RCC 7860 (cell line): ENCODE measurements at places on chromosomes 3 and 15.
A peak's percentile ranks its signal among the peaks of the same experiment; 100 is the strongest.

GRCh38 chr3:195352895-195353488 is 82.0 kb upstream of the XXYLT1 start:
- DNase-seq = peak; percentile 8

- no peak for DNase-seq
Measured at GRCh38 chr15:87570206-87570605, 686.3 kb downstream of the NTRK3 start.

DNA sequence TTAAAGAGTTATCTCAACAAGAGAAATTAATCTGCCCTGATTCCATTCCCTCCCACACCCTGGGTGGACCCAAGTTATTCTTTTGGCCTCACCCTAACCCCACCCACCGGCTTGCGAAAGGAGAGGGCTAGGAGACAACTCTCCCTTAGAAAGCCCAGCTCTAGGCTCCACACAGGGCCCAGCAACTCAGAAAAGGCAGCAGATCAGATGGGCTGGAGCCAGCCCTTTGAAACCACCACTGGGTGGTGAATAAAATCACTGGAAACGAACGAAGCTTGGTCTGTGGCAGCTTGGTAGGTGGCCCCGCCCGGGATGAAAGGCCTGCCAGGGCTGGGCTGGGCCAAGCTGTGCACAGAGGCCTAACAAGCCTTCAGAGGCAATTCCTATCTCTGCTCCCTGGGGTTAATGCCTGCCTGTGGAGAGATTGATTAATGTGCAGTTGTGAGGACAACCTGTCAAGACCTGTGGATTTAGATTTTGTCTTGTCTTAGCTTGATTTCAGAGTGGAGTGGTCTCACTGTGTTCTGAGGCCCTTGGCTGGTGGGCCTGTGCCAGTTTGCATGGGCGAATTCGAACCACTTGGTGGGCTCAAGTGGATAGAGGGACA is 38.8 kb downstream of the BHLHE40 start:
- peak; percentile 78 for DNase-seq

- DNase-seq = no peak
Measured at GRCh38 chr3:127544803-127545201, 45.7 kb downstream of the TPRA1 start.

- no peak for DNase-seq
Measured at GRCh38 chr15:38743147-38743546, 178.5 kb upstream of the RASGRP1 start.

DNA sequence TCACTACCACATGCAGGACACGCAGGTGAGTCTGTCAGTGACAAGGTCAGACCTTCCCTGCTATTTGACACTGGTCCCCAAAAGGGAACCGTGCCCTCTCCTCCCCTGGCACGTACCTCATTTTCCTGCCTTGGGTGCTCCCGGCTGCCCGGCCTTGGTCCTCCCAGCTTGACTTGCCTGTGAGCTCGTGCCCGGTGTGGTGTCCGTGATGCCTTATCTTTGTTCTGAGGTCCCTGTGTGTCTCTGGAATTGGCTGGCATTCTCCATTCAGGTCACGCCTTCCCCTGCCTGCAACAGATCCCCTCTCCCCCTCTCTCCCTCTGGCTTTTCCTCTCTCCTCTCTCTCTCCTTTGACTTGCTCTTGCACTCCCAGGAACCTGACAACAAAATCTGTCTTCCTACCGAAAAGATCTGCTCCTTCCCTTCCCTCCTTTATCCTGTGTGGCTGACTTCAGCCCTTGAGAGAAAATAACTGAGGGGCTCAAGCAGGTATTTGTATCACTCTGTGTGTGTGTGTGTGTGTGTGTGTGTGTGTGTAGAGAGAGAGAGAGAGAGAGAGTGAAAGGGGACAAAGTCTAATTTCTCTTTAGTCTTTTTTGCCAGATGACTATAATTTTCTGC is at the start of gene MASP1:
Gene MASP1, minus strand, starts transcription at position 226 of the 621 bp plus-strand sequence. Its CDS starts 105 bp downstream, at position 121.
- DNase-seq = no peak
